Inflammatory macrophage treated with lipopolysaccharide for 1 hour (primary cell): ENCODE measurements at places on chromosomes 1 and 21.
A peak's percentile ranks its signal among the peaks of the same experiment; 100 is the strongest.

DNA sequence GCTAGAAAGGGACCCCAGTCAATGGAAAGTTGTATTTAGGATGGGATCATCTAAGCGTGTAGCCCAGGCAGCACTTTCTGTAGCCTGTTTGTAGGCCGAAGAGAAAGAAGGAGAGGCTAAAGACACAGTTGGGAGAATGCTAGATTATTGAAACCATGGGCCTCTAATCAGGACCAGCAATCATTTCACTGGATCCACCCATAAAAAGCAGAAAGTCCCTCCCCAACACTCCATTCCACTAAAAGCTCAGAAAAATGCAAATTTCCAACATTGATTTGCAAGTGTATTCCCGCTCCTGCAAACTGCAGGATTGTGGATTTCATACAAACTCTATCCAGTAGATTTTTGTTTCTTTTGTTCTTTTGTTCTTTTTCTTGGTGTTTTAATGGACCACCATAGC, 51.2 kb upstream of the FMOD start:
- DNase-seq: no peak

DNA sequence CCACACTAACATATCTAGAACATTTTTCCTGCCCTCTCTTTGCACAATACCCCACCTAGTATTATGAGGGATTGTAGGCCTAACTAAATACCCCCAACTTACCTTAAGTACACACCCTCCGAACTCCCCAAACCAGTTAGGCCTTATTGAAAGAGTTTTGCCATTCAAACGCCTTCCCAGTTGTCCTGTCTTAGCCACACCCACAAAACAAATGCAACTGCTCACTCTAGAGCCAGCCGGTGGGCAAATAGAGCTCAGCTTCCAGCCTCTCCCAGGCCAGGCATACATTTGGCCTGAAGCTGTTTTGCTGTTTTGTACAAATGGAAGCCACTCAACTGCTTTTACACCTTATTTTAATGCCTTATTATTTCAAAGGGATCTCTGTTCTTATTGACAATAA, 224.2 kb upstream of the RUNX1 start:
- no peak for DNase-seq

DNA sequence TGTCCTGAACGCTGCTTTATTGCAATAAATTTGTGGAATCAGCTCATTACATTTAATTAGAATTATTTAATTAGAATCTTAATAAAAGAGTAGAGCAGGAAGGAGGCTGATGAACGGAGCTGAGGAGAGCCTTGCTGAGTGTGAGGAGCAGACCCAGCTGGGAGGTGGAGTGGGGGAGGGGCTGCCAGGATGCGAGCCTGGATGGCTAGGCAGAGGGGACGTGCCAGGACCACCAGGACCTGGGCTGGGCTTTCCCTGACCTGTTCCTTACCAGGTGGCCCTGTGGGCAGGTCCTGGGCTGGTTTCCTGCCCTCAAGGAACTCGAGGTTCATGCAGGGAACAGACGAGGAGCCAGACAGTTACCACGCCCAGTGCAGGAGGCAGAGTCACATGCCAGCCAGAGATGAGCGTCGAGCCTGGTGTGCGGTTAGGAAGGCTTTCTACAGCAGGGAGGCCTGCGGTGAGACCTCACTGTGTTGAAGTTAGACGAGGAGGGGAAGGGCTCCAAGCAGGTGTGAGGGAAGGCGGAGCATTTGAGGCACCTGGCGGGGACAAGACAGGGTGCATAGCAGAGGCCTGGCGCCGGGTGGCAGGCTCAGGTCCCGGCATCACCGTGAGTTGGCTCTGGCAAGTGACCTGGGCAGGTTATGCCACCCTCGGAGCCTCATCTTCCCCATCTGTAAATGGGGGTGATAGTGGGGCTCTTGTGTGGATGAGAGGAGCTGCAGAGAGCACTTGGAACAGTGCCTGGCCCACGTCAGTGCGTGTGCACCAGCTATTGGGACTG, 33.9 kb downstream of the LDLRAP1 start:
- no peak for DNase-seq

DNA sequence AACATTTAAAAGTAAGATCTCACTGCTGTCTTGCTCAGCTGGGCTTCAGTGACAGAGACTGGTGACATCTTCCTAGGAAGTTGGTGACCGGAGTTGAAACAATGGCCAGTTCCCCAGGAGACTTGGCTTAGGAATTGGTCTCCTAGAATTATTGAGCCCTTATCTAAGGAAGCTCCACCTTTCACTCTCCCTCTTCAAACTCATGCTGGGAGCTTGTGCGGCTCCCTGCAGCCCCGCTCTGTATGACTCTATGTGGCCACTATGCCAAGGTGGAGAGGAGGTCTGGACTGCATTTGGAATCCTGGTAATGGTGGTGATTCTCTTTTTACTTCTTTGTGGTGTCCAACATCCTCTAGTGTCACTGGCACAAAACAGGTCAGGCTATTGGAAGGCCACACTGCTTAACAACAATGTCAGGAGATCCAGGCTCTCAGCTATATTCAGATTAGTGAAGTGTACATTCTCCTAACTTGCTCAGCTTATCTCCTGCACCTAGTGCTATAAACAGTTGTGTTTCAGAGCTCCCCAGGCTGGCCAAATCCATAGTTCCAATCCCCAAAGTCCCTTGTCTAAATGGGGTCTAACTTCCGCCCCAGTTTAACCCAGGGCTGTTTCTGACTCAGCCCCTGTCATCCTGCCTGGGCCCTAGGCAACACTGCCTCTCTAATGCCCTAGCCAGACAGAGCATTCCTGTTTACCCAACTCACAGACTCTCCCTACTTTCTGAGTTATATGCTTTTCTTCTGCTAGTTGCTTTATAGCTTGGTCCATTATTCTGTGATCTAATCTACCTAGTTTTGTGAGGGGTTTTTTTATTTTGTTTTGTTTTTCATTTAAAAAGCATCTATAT, 18.3 kb downstream of the ATP2B4 start:
- DNase-seq: no peak

- no peak for DNase-seq
Measured at GRCh38 chr1:197066719-197067456, at the start of gene F13B. F13B (minus strand) TSS chr1:197067260; CDS start chr1:197067223, 37 bp downstream.

GRCh38 chr1:96966536-96967138, 245.1 kb downstream of the PTBP2 start:
- peak; percentile 85 for DNase-seq

GRCh38 chr1:2019172-2019543, at the start of gene GABRD:
GABRD (plus strand) TSS chr1:2019345; CDS start chr1:2019424, 79 bp downstream.
- no peak for DNase-seq
